Smooth muscle cell of the coronary artery (primary cell): ENCODE measurements at places on chromosomes 13 and 19. TPM values are rescaled to one million over a fixed set of nuclear protein-coding genes. Genes with fewer than 3 reads are reported as not detected.

The ZNF569 gene
- 4.7 and 6.7 TPM in 2 replicates for total RNA-seq

The KIR2DL4 gene
- not detected in 2 replicates for total RNA-seq

The GSX1 gene
- total RNA-seq, result not detected in 2 replicates

The CD33 gene
- not detected in 2 replicates for total RNA-seq

The ENOX1 gene
- 4.4 and 6.0 TPM in 2 replicates for total RNA-seq
